ENCODE measurements at places on chromosomes 6 and 20.

GRCh38 chr6:44477293-44477894, 89.9 kb downstream of the CDC5L start:
- no peak for DNase-seq

DNA sequence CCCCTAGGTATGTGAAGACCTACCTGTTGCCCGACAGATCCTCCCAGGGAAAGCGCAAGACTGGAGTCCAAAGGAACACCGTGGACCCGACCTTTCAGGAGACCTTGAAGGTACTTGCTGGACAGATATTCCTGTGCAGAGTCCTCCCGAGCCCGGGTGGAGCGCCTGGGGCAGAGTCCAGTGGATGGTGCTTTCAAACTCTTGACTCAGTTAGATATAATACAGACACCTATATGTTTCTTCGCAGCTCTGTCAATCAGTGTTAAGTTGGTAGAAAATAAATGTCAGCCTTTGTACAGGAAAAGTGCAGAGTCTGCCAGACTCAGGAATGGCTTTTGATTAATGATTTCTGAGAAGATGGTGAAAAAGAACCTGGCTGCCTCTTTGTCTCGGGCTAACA, 67.2 kb downstream of the EZR start:
- no peak for DNase-seq

DNA sequence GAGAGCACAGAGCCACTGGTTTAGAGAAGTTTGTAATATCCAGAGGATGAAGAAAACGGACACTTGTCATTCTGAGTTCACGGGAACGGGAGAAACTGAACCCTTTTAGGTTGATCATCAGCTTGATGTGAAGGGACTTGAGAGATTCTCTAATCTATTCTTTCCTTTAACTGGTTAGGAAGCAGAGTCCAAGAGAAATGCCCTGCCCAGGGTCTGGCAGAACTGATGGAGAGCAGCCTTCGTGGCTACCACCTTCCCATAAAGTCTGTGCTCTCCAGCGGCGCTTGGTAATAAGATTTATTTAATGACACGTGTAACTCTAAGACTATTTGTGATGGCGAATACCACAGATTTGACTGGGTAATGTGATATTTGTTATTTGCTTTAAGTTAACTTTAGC, 36.0 kb downstream of the E2F3 start:
- no peak for DNase-seq

- no peak for DNase-seq
Measured at GRCh38 chr6:15143086-15143485, 102.8 kb upstream of the JARID2 start.

DNA sequence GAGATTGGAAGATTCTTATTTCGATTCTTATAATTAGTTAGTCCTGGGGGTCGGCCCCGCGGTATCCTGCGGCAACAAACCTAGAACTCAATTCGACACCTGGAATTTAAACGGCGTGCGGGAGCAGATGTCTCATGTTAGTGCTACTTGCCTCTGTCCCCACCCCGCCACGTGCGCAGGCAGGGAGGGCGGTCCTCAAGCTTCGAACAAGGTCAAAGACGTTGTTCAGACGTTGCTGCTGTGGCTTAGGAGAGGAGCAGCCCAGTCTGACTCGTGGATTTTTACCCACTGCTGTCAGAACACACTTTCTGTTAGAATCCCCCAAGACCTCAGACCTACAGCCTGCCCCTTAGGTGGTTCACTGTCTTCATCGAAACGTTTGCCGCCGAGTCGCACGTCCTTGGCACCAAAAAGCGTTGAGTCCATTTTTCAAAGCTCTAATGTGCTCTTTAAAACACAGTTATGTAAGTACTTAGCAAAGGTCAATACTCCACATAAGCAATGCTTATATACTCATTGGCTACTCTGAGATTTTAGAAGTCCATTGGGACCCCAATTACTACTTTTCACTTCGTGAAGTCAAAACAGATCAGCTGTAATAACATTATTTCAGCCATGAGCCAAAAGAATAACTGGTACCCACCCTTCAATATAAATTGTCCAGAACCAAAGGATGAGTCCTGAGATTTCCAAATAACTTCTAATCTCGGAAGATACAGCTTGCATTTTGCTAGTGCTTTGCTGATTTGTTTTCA, 2.7 kb upstream of the C6orf62 start:
- no peak for DNase-seq

GRCh38 chr6:22643780-22644179, 74.4 kb downstream of the HDGFL1 start:
- no peak for DNase-seq

GRCh38 chr20:59518881-59519706, 85.2 kb upstream of the PHACTR3 start:
- DNase-seq = peak; percentile 17

DNA sequence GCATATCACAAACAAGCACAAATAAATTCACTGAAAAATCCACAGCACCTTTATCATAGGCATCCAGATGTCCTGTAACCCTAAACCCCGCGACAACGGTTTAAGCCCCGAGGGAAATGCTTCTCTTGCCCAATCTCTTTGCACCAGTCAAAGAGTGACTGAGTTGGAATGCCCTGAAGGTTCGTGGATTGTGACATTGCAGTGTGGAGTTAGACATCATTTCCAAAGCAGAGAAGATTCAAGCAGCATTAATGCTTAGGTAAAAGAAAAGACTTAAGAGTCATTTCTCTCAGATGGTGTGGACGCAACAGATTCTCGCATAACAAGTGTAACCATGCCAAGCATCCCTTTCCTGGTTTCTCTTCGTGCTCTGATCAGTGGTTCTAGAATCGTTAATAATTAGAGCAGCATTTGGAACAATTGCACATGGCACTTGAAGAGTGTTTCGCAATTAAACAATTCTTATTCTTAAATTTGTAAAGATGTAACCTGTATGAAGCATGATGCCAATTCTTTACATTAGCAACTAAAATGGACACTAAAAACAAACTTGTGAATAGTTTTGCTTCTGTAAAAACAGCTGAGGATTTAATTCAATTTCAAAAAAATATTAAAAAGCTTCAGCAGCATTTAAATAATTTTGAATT, 121.6 kb downstream of the HIVEP2 start:
- no peak for DNase-seq

DNA sequence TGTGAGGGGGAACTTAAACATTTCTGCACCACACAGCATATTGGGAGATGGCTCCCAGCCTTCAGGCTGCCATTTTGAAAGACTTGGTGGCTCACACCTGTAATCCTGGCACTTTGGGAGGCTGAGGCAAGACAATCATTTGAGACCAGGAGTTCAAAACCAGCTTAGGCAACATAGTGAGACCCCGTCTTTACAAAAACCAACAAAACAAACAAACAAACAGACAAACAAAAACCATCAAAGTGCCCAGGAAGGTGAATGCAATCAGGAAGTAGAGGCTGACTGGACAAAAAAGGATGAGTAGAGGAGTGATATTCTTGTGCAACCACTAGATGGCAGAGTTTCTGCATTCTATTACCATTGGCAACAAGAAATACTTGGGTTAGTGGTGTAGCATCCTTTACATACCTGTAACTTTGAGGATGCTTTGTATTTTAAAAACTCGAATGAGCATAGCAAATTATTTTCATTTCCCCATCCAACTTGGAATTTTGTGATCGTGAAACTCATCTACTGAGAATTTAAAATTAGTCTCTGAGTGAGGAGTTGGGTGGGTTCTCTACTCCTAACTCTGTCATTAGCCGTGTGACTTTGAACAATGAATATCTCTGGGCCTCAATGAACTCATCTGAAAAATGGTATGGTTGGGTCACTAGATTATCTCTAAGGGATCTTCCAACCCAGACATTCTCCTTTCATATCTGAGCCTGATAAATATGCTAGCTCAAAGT, 84.4 kb downstream of the CRYBG1 start:
- no peak for DNase-seq

GRCh38 chr20:59730722-59731121, 126.4 kb downstream of the PHACTR3 start:
- DNase-seq = no peak

GRCh38 chr6:32189069-32189741, 797 bp downstream of the PBX2 start:
- no peak for DNase-seq

DNA sequence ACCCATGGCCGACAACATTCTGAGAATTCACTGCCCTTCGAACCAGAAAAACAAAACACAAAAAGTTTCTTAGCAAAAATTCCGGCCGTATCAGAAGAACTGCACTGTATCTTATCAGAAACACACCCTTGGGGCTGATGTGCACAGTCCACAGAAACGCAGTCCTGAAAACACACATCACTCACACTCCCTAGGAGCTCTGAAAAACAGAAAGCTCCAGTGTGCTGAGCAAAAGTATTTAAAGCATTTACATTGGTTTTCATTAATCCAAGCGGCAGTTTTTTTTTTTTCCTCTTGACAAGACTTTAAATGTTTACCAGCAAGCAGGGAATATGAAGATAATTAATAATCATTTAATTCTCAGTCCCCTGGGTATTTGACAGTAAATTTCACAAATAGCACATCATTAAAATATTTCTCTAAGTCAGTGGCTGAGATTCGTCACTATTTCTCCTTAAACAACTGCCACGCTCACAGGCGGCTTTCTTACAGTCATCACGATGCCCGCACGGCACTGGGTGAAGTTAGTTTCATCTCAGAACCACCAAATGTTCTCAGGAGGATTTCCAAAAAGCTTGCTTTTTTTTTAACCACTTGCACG, 13.3 kb downstream of the NFATC2 start:
- DNase-seq = no peak

DNA sequence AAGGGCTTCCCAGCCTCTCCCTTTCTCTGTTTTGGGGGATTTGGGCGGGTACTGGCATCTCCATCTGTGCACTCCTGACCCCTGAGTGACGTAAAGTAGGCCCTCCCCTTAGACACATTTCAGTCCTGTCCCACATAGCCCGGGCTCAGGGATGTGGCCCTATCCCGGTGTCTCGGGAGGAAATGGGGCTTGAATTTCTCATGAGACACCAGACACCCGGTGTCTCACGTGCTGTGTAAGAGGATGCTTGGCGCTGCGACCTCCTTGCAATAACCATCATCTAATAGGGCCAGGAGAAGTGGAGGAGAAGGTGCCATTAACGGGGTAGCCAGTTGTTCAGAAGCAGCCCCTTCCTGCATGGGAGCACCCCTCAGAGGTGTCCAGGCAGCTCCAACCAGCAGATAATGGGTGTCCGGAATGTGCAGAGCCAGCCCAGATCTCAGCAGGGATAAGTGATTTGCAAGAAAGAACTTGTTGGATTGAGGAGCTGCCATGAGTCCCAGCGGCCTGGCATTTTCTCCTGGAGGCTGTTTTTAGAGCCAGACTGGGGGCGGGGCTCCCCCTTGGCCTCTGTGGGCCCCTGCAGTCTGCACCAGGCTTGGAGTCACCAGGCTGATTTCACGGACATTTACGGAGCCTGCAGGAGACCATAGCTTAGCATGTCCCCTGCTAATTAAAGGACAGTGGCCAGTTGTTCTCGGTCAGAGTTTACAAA, 372.0 kb downstream of the PREX1 start:
- no peak for DNase-seq

DNA sequence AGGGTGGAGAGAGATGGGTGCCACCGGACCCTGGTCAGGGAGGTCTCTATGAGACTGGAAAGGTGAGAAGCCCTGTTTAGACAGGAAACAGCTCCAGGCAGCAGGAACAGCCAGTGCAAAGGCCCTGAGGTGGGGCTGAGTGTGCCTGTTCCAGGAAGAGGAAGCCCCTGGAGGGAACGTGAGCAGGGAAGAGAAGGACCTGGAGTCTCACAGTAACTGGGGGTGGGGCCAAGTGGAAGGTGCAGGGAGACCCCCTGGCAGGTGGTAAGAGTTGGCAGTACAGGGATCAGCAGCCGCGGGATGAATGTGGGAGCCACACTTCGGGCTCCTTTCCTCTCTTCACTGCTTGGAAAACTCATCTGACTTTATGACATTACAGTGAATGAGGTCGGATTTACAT, 43.8 kb upstream of the CST5 start:
- no peak for DNase-seq

DNA sequence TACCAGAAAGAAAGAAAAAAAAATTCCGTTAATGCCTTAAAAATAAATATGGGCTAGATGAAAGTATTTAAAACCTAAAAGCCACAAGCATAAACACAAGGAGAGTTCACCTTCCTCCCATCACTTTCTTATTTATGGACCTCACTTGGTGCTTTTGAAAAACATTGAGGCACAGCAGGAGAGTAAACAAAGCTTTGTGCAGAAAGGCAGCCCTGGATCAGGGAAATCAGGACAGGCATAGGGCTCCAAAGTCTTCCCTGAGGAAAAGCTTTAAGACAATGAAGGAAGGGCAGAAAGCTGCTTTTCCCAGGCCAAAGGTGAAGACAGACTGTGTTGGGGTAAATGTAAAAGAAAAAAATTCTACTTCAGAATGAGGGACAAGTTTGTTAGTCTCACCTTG, 207.9 kb downstream of the CLVS2 start:
- DNase-seq = no peak

DNA sequence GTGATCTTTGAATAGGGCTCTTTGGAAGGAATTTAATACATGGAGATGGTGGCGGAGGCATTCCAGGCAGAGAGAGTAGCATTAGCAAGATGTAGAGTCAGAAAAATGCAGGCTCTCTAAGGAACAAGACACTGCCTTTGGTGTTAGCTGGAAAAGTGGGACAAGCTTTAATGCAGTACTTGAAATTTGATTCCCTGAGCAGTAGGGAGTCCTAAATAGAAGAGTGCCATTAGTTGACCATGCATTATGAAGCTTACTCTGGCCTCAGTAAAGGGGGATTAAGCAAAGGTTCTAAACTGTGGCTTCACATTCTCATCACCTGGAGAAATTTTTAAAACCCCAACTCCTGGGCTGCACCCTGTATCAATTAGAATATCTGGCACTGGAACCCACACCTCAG, 494.8 kb upstream of the SOX4 start:
- DNase-seq = no peak

- no peak for DNase-seq
Measured at GRCh38 chr6:26330859-26331217, 34.2 kb upstream of the BTN3A2 start.

GRCh38 chr6:46949632-46950280, 28.0 kb upstream of the ADGRF5 start:
- DNase-seq = no peak

- peak; percentile 52 for DNase-seq
Measured at GRCh38 chr6:109454496-109455436, 806 bp downstream of the MICAL1 start.

DNA sequence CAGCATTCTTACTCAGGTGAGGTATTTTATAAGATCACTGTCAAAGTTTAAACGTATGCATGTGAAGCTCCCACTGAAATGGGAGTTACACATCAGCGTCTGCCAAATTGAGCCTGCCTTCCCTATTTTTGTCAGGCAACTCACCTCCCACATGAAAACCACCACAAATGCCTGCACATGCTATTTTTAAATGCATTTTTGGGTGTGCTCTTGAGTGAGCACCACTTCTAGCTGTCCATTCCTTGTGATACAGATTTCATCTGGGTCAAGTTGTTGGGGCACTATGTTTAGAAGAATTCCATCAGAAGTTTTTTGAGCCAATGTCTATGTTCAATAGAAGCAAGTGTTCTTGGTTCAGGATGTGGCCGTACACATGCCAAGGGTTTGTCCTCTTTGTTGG, 71.7 kb upstream of the RIPPLY2 start:
- no peak for DNase-seq

GRCh38 chr6:90025523-90026061, 131.3 kb downstream of the GJA10 start:
- peak; percentile 52 for DNase-seq
